ENCODE measurements at places on chromosomes 1 and 21. TPM values are rescaled to one million over a fixed set of nuclear protein-coding genes. Genes with fewer than 3 reads are reported as not detected.

C1QB gene
- total RNA-seq, result not detected

XCL1 gene
- total RNA-seq, result not detected

TSPEAR gene
- total RNA-seq, result not detected

ASPM gene
- total RNA-seq, result 30.2 TPM

RNU1-1 gene
- total RNA-seq, result 7.3 TPM

ANKRD34A gene
- total RNA-seq, result 0.23 TPM

GBP3 gene
- total RNA-seq, result 1.6 TPM

S100A8 gene
- not detected for total RNA-seq

ADORA3 gene
- not detected for total RNA-seq

NHLH1 gene
- 0.35 TPM for total RNA-seq

Data from A549 treated with DMSO at 1 μM for 4 hours (cell line).